Fibroblast of skin of left biceps (primary cell): ENCODE measurements at places on chromosomes 7 and 10.

- DNase-seq: no peak
These were observed 127.1 kb downstream of the NXPH1 start for GRCh38 chr7:8560501-8560900.

DNA sequence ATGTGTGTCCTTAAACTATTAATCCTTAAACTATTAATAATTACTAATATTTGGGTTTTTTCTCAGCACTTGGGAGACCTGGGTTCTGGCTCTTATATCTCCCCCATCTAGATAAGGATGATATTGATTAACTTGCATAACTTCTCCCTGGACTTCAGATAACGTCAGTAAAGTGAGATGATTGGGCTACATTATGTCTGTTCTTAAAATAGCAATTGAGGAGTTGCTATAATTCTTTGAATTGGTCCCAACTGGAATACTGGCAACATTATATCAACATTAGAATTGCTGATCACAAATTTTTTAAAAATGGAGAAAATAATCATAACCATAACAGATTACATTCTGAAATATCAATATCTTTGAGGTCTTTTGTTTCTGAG, 1.9 kb downstream of the APBB1IP start:
- no peak for DNase-seq

DNA sequence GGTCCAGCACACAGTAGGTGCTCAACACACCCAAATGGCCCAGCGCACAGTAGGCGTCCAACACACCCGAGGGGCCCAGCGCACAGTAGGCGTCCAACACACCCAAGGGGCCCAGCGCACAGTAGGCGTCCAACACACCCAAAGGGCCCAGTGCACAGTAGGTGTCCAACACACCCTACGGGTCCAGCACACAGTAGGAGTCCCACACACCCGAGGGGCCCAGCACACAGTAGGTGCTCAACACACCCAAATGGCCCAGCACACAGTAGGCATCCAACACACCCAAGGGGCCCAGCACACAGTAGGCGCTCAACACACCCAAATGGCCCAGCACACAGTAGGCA, 80.8 kb downstream of the FOXL3 start:
- DNase-seq: no peak

- DNase-seq: no peak
These were observed 23.9 kb upstream of the CALD1 start for GRCh38 chr7:134755422-134756022.
